ENCODE measurements at places on chromosomes 6 and 20.

DNA sequence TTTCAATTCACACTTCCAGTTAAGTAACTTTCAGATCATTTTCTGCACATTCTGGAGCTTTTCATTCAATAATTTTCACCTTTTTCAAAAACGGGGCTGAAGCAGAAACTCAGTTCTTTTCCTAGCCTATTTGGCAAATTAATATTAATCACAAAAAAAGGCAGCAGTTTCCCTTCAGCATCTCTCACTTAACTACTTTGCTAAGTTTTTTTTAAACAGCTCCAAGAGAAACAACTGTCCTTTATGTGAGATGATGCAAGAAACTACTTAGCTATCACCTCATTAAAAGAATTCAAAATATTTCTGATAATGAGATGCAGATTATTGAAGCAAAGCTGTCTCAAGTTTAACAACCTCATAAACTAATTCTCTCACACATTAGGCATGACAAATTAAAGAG lies 11.8 kb downstream of the CASS4 start:
- DNase-seq = no peak

DNA sequence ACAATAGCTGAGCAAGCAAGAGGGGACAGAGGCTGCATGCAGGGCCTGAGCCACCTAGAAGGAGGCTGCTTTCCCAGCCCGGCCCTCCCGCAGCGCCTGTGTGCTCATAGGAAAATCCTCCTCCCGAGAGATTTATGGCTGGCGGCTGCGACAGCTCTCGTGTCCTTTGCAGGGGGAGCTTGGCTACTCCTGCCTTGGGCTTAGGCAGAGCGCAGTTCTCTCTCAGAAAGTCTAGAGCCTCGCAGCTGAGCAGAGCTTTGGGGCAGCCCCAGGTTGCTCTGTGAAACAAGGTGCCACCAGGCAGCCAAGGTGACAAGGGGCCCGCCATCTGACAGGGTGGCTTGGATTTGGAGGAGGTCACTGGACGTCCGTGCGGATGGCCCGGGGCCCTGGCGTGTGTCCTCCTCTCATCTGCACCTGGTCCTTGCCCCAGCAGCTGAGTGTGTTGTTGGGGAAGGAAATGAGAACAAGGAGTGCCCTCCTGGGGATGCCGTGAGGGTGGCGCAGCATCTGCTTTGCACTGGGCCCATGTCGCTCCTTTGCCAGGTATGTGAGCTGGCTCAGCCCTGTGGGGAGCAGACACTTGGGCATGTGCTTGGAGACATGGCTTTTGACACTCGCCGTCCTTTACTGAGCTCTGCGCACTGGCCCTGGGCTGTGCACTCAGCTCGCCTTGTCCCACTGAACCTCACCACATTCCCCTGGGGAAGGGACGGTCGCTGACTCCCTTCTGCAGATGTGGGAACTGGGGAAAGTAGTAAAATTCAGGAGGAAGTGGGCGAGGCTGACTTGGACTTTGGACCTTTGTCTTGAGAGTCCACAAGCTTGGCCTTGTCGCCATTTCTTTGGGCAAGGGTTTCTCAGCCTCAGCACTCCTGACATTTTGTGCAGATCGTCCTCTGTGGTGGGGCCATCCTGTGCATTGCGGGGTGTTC lies 41.9 kb downstream of the EDN3 start:
- no peak for DNase-seq

DNA sequence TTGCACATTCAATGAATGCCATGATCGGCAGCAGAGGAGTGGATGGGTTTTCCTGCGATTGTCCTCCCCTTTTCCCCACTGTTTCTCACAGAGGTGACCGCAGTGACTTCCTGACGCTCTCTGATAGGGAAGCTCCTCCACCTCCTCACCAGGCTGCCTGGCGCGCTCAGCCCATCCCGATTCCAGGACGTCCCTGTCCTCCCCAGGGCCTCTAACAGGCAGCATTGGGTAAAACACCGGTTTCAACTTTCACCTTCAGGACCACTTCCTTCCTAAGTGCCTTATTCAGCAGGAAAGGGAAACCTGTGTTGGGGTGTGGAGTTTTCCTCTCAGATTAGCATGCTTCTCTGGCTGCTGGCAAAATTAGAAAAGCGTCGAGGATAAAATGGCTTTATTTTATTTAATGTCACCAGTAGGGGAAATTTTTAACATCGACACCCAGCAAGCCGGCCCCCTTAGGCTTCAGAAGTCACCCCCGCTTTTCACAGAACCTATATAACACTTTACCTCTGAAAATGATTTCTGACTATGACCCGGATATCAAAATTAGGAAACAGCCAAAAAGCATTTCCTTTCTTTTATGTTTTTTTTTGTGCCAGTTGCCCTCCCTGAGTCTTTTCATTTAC lies 570.4 kb upstream of the GJE1 start:
- DNase-seq = no peak

DNA sequence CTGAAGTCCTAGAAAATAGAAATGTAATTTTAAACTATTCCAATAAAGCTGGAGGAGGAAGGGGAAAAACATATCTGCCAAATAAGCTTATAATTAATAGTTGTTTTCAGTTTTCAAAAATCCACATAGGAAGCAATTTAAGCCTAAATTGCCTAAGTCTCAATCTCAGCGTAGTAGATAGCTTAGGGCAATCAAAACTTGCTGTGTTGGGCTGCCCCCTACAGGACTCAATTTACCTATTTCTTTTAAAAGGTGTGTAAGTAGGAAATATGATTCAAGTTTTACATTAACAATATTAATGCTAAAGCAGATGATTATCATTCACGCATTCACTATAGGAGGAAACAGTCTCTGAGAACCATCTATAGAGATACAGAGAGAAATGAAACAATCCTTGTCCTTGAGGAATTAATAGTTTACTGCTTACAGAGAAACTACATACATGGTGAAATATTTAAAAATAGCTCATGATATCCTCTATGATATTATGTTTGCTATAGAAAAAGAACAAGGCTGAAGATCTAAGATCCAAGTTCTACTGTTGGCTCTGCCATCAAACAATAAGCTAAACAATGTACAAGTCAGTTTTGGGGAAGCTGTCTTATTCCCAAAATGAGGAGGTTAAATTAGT lies 102.1 kb downstream of the ATG5 start:
- DNase-seq = no peak

DNA sequence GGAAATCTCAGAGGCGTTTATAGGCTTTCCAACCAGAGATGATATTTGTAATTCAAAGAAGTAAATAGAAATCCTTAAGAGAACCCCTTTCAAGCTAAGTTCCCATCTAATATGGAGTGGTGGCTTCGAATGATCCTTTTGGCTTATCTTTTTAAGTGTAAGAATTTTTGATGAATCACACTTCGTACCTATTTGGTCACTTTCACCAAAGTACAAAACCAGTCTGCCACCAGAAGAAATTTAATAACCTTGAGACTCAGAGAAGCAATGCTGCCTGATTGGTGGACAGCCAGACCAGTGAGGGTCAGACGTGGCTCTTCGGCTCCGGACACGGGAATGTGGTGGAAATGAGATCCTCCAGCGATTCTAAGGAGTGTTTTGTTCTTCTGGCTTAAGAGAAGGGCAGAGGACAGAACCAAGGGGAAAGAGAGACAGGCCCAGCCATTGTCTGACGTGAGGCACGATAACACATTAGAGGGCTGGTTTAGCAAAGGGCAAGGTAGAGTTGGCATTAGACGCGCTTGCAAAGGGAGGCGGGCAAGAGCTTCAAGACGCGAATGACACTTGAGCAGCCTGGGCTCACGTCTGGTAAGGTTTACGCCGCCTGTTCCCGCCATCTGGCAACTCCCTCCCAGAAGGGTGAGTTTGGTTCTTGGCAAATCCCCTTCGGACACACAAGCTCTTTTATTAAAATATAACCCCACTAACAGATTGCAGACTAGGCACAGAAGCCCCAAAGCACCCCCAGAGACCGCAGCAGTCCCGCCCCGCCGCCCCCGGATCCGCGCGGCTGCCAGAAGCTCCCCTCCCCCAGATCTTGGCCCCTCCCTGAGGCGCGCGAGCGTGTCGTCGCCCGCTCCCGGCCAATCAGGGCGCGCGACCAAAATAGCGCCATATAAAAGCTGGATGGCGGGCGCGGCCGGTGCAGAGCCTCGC lies 50.0 kb upstream of the EZR start:
- peak; percentile 91 for DNase-seq

GRCh38 chr6:157674061-157674460 lies 149.0 kb upstream of the SNX9 start:
- DNase-seq = no peak

DNA sequence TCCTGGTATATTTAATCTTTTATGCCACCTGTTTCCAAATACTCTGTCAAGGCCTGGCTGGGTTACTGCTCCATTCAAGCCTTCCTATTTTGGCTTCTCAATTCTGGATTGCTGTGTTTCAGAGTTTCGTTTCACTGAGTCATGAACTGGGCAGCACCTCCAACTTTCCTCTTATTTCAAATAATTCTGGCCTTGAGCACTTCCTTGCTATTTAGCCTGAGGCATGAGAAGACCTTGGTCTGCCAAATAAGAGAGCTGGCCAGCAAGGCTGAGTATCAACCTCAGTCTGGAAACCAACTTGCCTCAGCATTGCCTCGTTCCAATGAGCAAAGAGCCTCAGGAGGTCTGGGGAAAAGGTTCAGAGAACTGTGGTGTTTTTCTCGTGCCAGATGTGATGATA lies 66.6 kb downstream of the TNFAIP3 start:
- no peak for DNase-seq

- no peak for DNase-seq
Measured at GRCh38 chr20:49775229-49775693, 37.4 kb upstream of the SLC9A8 start.

GRCh38 chr6:105193647-105194046 lies 13.8 kb upstream of the POPDC3 start:
- DNase-seq = no peak

GRCh38 chr6:118748311-118749062 lies 97.1 kb upstream of the CEP85L start:
- no peak for DNase-seq

DNA sequence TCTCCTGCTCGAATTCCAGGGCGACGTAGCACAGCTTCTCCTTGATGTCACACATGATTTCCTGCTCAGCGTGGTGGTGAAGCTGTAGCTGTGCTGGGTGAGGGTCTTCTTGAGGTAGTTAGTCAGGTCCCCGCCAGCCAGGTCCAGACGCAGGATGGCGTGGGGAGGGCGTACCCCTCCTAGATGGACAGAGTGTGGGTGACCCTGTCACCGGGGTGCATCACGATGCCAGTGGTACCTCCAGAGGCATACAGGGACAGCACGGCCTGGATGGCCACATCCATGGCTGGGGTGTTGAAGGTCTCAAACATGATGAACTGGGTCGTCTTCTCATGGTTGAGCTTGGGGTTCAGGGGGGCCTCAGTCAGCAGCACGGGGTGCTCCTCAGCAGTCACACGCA lies 110.2 kb upstream of the CNR1 start:
- no peak for DNase-seq

GRCh38 chr6:5034328-5034727 lies 30.5 kb upstream of the RPP40 start:
- no peak for DNase-seq

DNA sequence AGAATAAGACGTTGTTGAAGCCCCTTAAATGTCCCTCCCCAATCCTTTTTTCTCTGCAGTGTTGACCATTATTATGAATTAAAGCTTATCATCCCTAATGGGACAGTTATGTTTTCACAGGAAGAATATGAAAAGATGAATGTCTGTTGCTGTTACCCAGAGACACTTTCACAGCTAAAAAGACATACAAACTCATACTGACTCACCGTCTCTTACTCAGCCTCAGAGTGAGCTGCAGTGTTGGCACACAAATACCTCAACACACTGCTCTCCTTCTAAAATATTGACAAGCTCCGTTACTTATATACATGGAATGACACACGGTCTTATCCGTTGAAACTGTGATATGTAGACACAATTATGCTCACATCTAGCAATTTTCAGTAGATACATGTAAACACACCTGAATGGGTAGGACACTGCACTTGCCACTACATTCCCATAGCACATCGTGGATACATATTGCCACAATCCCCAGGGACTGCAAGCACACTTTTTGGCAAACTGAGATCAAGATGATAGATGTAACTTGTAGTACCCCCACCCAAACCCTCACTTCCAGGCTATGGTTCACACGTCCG lies 9.6 kb upstream of the SAPCD1 start:
- no peak for DNase-seq

- no peak for DNase-seq
Measured at GRCh38 chr6:82264824-82265223, 17.3 kb upstream of the IBTK start.

GRCh38 chr6:26538572-26538902 lies 371 bp downstream of the HMGN4 start:
- DNase-seq = no peak

- no peak for DNase-seq
Measured at GRCh38 chr6:139483079-139483478, 108.6 kb upstream of the CITED2 start.

- DNase-seq = no peak
Measured at GRCh38 chr6:35049156-35049735, 91.9 kb downstream of the TCP11 start.

DNA sequence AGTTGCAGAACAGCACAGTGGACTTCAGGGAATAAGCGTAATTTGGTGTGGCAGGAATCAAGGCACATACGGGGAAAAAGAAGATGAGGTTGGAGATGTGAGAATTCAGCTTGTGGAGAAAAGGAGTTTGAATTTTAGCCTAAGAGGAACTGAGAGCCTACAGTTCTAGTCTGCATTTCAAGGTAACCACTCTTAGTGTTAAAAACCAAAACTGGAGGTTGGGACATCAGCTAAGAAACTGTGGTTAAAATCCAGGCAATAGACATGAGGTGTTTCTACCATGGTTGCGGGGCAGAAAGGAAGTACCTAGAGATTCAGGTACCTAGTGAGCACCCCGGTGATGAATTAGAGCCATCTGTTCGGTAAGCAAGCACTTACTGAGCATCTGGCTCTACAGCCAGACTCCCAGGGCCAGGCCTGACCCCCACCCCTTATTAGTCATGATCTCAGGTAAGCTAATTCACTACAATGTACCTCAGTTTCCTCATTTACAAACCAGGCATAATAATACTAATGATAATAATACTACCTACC lies 44.4 kb downstream of the FAXC start:
- DNase-seq = no peak
